Naive thymus-derived CD8-positive, alpha-beta T cell (primary cell): ENCODE measurements at places on chromosomes 13 and 19.
A peak's percentile ranks its signal among the peaks of the same experiment; 100 is the strongest.

GRCh38 chr19:32890841-32891240 lies 21.3 kb upstream of the SLC7A9 start:
- no peak for DNase-seq

GRCh38 chr19:7535998-7536695 lies 630 bp downstream of the PNPLA6 start:
- DNase-seq: no peak

DNA sequence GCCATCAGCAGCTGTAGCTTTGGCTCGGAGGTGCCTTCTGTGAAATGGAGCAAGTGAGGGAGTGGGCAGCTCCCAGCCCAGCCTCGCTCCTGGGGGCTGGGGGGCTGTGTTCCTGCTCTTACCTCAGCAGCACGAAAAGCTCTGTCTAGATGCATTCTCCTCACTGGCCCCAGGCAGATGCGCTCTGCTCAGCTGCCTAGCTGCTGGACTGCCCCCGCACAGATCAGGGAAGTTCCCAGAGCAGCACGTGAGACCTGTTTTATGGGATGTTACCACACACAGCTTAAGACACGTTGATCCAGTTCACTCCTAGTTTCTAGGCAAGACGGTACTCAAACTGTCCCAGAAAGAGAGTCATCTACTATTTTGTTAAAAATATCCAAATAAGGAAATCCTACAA lies 13.6 kb downstream of the LCP1 start:
- DNase-seq: no peak

DNA sequence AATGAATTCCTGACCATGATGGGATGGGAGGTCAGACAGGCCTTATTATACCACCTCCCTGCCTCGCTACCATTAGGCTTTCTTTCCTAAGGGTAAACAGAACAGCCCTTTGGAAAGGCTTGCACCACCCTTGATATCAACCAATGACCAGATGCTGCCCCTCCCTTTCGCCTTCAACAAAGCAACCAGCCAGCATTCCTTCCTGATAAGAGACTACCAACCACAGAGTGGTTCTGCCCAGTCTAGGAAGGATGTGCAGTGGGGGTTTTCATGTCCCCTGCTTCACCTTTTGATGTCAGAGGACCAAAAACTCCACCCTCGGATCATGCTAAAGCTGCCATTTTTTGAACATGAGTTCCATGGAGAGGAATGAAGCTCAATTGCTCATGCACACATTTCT lies 21.7 kb downstream of the TEX30 start:
- DNase-seq: no peak

GRCh38 chr19:19445288-19445687 lies 39.8 kb downstream of the GATAD2A start:
- no peak for DNase-seq

DNA sequence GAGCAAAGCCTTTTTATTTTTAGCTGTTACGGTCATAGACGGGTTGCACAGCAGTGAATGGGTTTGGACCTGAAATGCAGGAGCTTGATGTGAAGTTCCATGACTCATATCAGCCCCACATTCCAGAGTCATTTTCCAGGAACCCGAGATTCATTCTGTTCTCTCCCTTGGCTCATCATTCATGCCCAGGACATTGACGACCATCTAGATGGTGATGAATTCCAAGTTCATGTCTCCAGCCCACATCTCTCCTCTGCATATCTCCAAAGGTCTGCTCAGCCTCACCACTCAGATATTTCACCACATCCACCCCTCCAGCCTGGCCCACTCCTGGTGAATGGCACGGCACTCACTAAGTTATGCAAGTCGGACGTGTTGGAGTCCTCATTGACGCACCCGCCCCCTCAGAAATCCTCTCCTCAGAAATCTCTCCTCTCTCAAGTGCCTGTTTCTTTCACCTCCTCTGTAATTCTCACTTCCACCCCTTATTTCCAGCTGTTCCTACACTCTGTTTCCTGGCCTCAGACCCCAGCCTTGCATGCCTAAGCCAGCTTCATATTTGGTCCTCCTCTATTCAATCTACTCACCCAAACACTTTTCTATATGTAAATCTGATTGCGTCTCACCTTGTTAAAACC lies 83.1 kb downstream of the ALOX5AP start:
- DNase-seq: no peak

- DNase-seq: no peak
These were observed 706 bp downstream of the P2RY11 start for GRCh38 chr19:10112037-10112761.

- DNase-seq: no peak
These were observed 1718.7 kb downstream of the EFNB2 start for GRCh38 chr13:104816726-104817125.

GRCh38 chr13:30376426-30377311 lies 45.6 kb upstream of the UBE2L5 start:
- DNase-seq: peak; percentile 84

DNA sequence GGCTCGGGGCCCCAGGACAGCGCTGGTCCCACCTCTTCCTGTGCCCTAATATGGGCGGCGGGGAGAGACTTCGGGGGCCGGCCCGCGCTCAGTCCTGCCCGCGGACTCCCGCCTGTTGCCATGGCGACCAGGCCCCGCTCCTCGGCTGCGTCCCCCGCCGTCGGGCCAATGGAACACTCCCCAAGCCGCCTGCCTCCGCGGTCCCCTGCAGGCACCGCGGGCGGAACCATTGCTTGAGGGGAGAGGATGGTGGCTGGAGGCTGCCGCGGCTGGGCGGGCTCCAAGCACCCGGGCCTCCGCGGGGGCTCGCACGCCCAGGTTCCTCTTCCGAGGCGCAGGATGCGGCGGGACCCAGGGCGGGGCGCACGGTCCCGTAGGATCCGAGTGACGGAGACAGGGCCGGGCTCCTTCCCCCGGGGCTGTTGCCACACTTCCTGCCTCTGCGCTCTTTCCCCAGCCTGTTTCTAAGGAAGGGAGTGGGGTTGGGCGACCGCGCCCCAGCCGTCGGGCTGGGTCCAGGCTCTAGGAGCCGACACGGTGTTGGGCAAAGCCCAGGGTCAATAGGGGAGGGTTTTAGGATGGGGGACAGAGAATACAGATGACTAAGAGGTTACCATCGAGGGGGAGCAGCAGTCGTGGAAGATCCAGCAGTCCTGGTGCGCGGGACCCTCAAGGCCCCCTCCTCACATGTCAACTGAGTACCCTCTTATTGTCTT lies 1.2 kb upstream of the JUNB start:
- DNase-seq: peak; percentile 82

DNA sequence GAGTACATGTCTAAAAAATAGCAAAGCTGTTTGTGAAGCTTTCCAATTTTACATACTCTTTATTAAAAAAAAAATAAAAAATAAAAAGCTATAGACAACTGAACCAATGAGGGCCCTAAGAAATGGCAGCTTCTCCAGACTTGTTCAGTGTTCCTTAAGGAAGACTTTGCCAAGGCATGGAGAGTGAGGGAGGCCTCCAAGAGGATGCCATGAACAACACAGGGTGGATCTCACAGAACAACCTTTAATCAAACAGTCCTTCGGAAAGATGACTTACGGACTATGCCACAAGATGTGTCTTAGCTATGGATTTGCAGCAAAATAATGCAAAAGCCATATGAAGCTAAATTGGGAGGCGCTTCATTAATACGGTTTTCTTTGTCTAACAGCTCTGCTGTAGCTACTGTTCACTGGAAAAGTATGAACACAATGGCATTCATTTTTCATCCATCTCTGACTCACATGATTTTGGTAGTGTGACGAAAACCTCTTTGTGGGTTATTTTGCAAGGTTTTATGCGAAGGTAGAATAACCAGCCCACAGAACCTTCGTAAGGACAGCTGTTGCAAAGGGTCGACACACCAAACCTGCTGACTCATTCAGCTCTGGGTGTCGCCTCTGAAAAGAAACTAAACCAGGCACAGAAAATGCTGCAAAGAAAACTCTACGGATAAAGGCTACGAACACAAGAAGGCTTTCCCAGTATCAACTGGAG lies 27.7 kb downstream of the EFNB2 start:
- DNase-seq: no peak

DNA sequence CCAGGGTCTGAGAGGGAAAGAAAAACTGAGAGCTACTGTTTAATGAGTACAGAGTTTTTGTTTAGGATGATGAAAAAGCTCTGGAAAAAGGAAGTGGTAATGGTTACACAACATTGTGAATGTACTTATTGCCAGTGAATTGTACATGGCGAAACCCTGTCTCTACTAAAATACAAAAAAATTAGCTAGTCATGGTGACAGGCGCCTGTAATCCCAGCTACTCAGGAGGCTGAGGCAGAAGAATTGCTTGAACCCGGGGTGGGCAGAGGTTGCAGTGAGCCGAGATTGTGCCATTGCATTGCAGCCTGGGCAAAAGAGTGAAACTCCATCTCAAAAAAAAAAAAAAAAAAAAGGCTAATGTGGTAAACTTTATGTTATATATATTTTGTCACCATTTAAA lies 96.3 kb downstream of the VWA8 start:
- no peak for DNase-seq
